ENCODE measurements at places on chromosomes 11 and 22.

GRCh38 chr22:28714043-28714628 lies 27.5 kb downstream of the CHEK2 start:
- DNase-seq = no peak

- DNase-seq = no peak
These were observed 7.3 kb upstream of the OR52W1 start for GRCh38 chr11:6191742-6192141.

GRCh38 chr22:47734511-47734910 lies 972.1 kb downstream of the TBC1D22A start:
- no peak for DNase-seq

GRCh38 chr11:16911186-16911585 lies 103.0 kb downstream of the PLEKHA7 start:
- DNase-seq = no peak

DNA sequence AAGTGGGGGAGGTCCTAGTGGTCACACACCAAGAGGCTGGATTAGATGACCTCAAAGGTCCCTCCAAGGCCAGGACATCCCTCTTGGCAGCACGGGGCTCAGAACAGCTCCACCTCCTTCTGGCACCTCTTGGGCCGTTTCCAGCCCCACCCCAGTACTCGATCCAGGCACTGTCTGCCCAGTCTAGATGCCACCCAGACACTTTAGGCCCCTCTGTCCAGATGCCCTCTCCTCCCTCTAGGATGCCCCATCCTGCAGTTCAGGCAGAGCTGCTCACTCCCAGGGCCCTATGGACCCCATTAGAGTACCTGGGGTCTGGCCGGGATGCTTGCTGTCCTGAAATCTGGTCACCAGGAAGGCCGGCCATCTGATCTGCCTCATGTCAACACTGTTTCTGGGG lies 34.7 kb upstream of the PRR5 start:
- no peak for DNase-seq

DNA sequence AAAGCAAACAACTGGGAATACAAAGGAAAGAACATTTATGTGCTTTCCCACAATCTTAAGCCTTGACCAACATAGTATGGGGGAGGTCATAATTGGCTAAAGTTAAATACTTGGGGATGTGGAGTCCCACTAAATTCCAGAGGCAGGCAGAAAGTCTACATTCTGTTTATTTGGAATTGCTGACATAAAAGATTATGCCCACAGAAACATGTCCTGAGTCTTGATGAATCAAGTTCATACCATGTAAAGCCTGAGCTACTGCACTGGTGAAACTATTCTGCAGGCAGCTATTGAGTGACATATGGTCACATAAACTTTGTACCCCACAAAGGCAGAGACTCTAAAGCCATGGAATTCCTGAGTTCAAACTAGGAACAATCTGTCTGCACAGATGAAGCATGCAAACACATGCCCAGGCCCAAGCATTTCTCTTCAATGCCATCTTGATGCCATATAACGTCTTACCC lies 69.9 kb upstream of the CHRM4 start:
- no peak for DNase-seq

DNA sequence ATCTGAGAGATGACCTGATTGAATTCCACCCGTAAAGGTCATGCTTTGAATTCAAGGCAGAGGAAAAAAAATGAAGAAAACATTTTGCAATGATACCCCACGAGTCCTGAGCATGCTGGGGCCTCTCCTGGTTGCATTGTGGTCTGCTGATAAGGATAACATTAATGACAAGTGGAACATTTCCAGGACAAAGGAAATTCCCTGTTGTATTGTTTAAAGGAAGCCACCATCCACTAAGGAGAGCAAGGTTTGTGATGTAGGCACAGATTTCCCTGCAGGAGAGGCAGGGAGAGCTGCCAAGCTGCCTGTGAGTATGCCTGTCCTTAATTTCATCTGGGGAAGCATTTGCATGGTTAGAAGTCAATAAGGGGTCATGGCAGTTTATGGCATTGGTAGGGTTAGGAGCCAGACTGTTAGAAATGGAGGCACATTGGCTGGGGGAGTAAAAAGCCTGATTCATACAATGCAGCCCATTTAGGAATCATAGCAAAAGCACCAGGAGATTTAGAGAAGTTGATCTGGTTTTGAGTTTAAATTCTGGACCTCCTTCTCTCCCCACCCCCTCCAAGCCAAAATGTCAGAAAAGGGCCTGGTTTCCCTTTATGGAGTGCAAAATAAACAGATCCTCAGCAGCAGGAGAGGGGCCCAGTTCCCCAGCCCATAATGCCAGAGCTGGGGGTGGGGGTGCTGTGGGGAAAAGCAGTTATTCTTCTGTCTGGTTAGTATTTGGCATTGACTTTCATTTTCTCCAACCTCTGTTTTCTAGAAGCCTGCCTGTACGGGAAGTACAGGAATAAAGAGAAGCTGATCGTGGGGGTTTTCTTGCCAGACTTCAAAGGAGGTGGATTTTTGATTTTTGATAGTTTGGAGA lies 22.1 kb downstream of the FLI1 start:
- peak; percentile 45 for DNase-seq

DNA sequence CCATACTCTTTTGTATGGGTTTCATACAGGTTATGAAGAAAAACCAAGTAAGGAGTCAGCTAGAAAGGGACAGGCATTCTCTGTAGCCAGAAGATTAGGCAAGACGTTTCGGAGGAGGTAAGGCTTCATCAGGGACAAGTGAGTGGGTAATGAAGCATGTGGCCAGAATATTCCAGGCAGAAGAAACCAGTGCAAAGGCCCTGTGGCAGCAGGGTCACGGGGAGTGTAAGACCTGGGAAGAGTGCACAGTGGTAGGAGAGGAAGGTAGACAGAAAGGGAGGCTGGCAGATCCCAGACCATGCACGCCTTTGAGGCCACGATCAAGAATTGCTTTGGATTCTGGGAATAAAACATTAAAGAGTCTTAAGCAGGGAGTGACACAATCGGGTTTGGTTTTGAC lies 177.6 kb downstream of the MIAT start:
- DNase-seq = no peak

DNA sequence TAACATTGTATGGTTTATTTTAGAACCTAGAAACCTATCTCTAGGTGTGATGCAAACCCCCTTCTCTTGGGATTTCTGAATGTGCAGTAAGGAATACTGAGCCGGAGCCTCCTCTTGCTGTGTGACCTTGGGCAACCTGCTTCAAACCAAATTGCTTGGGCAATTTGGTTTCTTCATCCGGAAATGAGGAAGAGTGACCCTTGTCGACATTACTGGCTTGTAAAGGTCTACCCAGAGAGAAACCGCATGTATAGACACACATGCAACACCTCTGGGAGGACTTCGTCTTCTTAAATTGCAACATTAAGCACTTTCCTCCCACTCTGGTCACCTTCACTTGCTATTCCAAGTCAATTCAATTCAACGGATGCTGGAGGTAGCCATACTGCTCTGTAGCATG lies 19.6 kb upstream of the TP53I11 start:
- no peak for DNase-seq

DNA sequence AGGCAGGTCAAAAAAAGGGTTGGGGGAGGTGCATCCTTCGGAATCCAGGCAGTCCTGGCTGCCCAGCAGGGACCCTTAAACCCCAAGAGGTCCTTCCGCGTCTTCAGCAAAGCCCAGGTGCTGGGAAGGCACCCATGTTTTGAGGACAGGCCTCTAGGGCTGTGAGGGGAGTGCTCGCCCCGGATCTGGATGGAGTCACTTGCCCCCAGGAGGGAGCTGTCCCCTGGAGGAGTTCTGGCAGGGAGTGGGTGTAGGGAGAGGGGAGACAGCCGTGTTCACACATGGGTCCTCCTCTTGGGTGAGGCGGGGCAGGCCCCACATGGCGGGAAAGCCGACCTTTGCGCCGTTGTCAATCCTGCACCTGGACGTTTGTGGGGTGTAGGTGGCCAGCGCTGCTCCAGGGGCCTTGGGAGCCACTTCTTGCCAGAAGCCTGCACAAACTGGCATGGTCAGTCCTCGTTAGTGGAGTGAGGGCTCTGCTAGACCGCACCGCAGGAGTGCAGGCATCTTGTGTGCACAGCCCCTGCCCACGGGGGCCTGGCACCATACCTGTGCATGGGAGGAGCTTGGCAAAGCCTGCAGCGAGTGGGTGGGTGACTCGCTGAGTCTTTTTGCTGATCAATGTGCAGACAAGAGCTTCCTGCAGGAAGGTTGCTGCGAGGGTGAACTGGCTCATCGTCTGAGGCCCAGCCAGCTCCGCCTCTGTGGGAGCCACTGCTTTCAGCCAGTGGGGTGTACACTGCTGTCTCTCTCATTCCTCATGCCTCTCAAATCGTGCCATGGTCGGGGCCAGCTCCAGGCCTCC lies 16.0 kb downstream of the PPIL2 start:
- no peak for DNase-seq
